Left colon (tissue), 2 donors: ENCODE measurements at places on chromosomes 6 and 20. TPM values are rescaled to one million over a fixed set of nuclear protein-coding genes. Genes with fewer than 3 reads are reported as not detected.

AVP gene
- total RNA-seq, result not detected

CEP43 gene
- total RNA-seq, result 17.4 TPM

DNA sequence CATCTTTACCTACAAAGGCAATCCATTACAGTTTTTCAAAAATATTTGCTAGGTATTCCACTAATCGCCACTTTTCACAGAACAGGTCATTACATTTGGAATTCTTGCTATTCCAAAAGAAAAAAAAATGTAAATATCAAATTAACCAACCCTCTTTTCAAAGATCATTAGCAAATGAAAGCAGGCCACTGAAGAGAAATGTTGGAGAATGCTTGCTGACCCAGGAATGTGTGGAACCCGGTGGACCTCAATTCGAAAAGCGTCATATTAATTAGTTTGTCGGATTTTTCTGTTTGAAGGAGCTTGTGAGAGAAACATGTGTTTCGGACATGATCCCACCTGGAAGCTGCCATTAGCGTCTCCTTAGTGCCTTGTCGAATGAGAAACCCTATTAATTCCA lies 27.9 kb upstream of the SERPINB9 start:
- no peak for DNase-seq

- no peak for DNase-seq
Observed at GRCh38 chr6:44548319-44548718, 160.8 kb downstream of the CDC5L start.

PACRG gene
- total RNA-seq, result 0.70 TPM

DNA sequence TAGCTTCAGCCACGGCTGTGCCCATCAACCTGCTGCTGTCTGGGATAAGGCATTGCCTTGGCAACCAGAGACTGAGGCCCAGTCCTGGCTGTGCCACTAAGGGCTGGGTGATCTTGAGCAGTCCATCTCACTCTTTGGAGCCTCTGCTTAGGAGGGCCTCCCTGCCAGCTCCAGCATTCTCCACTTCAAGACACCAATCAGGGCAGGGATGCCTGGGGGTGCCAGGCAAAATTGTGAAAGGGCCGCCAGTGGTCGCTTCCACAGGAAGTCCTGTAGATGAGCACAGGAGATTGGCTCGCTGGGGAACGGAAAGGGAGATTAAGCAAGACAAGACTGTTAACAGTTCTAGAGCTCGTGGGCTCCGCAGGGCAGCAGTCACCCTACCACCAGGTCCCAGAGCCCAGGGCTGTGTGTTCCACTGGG lies at the start of gene RAB44:
TSS of gene RAB44 (plus strand) at position 346 of the 423 bp plus-strand sequence. CDS start 6,410 bp downstream, outside the sequence.
- DNase-seq, result no peak
